ENCODE measurements at places on chromosomes 6 and 20. TPM values are rescaled to one million over a fixed set of nuclear protein-coding genes. Genes with fewer than 3 reads are reported as not detected.
A peak's percentile ranks its signal among the peaks of the same experiment; 100 is the strongest.

Gene FILIP1
- 3.0 TPM for total RNA-seq

Gene SPATA25
- 1.3 TPM for total RNA-seq

Gene FGD2
- total RNA-seq = 11.9 TPM

Gene SAMD5
- total RNA-seq = 0.26 TPM

Gene RING1
- total RNA-seq = 11.2 TPM

Gene ZBTB12
- not detected for total RNA-seq

Gene TFAP2D
- not detected for total RNA-seq

GRCh38 chr6:131640576-131640975 lies 3.5 kb downstream of the ENPP3 start:
- no peaks in the 10 kb centered on the region for H3K4me1 ChIP-seq
- H3K27ac ChIP-seq = no peak overlapping the region
- no peaks in the 10 kb centered on the region for H3K27me3 ChIP-seq

GRCh38 chr20:62489932-62490263 lies 14.1 kb upstream of the GATA5 start:
- no peaks in the 10 kb centered on the region for H3K27me3 ChIP-seq
- no peak overlapping the region for H3K27ac ChIP-seq
- DNase-seq = no peak

- peaks cover 20% of the 10 kb centered on the region for H3K36me3 ChIP-seq
- no peak overlapping the region for H3K27ac ChIP-seq
- peaks cover 43% of the 10 kb centered on the region for H3K4me1 ChIP-seq
- no peak for DNase-seq
- no peaks in the 10 kb centered on the region for H3K27me3 ChIP-seq
- no peak overlapping the region for H3K4me3 ChIP-seq
These were observed 5.6 kb downstream of the EEF1A1 start for GRCh38 chr6:73515204-73515655.

GRCh38 chr20:21389368-21389767 lies 8.0 kb downstream of the NKX2-4 start:
- peaks cover 8% of the 10 kb centered on the region for H3K36me3 ChIP-seq
- H3K27ac ChIP-seq = no peak overlapping the region
- H3K4me1 ChIP-seq = no peaks in the 10 kb centered on the region
- no peak for DNase-seq
- peaks cover 15% of the 10 kb centered on the region for H3K27me3 ChIP-seq

- H3K4me1 ChIP-seq = no peaks in the 10 kb centered on the region
- H3K36me3 ChIP-seq = no peaks in the 10 kb centered on the region
- H3K27ac ChIP-seq = no peak overlapping the region
- H3K4me3 ChIP-seq = no peak overlapping the region
- no peak for DNase-seq
- H3K27me3 ChIP-seq = no peaks in the 10 kb centered on the region
These were observed 155.2 kb upstream of the INSM1 start for GRCh38 chr20:20212675-20213096.

DNA sequence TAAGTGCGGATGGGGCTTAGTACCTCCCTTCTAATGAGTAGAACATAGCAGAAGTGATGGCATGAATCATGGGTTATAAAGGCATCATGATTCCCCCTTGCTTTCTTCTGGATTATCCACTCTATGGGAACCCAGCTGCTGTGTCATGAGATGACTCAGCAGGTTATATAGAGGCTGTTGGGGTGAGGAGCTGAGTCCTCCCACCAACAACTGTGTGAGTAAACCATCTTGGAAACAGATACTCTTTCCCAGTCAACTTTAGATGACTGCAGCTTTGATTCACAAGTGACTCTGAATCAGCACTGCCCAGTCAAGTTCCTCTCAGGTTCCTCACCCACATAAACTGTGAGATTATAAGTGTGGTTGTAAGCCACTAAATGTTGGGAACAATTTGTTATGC lies 46.3 kb downstream of the FAM83B start:
- H3K36me3 ChIP-seq = no peaks in the 10 kb centered on the region
- H3K4me1 ChIP-seq = no peaks in the 10 kb centered on the region
- DNase-seq = no peak
- no peak overlapping the region for H3K27ac ChIP-seq
- H3K4me3 ChIP-seq = no peak overlapping the region

DNA sequence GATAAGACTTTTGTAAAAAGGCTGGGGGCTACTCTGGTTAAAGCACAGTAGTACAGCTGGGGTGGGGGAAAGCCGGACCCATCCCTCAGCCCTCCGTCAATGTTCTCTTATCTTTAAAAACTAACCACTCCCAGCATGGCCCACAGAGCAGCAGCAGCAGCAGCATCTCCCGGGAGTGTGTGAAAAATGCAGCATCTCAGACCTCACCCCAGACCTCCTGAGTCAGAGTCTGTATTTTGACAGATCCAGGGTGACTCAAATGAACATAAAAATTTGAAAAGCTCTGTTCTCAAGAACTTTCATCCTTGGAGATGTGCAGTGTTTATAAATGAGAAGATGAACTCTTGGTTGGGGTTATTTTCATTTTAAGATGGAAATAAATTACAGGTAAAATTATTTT lies 277.7 kb upstream of the ECI2 start:
- H3K36me3 ChIP-seq = no peaks in the 10 kb centered on the region
- H3K27ac ChIP-seq = no peak overlapping the region
- no peak for DNase-seq
- H3K4me1 ChIP-seq = no peaks in the 10 kb centered on the region
- no peaks in the 10 kb centered on the region for H3K27me3 ChIP-seq
- no peak overlapping the region for H3K4me3 ChIP-seq

DNA sequence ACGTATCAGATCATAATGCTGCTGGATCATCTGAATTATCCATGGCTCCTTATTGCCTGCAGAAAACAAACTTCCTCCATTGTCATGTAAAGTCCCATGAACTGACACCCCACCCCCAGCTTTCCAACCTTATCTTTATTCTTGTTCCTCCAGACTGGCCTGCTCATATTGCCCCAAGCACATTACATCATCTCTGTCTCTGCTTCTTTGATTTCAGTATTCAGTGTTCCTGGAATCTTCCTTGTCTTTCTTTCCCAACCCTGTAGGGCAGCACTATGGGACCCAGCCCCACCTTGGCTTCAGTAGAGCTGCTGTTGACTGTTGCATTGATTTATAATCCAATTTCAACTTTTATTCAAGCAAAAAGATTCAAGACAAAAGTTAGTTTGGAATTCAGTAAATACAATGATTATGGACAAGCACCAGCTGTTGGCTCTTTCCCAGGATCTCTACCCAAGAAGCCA lies 187.5 kb upstream of the ECI2 start:
- H3K4me3 ChIP-seq = no peak overlapping the region
- DNase-seq = no peak
- H3K4me1 ChIP-seq = peaks cover 11% of the 10 kb centered on the region
- no peaks in the 10 kb centered on the region for H3K36me3 ChIP-seq
- H3K27ac ChIP-seq = no peak overlapping the region

- no peaks in the 10 kb centered on the region for H3K27me3 ChIP-seq
- no peaks in the 10 kb centered on the region for H3K36me3 ChIP-seq
- H3K27ac ChIP-seq = no peak overlapping the region
- no peak for DNase-seq
These were observed 396.2 kb downstream of the RFPL4B start for GRCh38 chr6:112743323-112743722.

DNA sequence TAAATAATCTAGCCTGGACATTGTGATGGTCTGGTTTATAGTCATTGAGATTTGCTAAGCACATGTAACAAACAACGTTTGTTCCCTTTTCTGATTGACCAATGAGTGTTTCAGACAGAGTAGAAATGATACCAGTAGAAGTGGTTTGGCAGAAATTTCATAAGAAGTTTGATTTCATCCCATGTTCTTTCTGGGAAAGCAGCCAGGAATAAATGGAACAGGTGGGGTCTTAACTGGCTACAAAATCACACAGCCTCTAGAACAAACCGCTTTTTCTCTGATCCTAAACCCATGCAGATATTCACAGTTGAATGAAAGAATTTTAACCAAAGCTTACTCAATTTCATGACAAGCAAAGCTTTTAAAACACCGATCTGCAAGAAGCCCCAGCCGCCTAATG lies 227.5 kb downstream of the UST start:
- no peaks in the 10 kb centered on the region for H3K27me3 ChIP-seq
- peaks cover 9% of the 10 kb centered on the region for H3K4me1 ChIP-seq
- H3K36me3 ChIP-seq = no peaks in the 10 kb centered on the region
- H3K4me3 ChIP-seq = no peak overlapping the region
- DNase-seq = no peak

DNA sequence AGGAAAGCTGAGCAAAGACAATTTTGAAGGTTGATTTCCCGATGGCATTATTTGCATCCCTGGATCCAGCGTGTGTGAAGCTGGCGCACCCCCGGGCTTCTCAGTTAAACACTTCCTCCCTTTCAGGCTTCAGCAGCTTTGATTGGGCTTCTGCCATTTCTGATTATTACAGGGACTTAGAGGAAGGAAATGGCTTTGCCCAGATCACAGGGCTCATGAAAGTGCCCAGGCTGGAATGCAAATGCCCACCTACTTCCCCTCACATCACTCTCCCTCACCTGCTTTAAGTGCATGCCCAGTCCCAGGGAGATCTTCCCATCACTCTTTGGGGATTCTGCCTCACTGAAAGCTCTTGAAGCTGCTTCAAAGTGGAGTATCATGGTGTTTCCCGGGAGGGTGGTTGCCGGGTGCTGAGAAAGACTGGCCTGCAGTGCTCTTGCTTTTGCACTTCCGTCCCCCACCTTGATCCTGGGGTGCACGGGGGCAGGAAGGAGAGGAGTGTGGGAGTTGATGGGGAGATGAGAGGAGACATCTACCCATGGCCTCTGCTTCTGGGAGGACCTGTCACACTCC lies 28.3 kb downstream of the PHACTR3 start:
- H3K4me3 ChIP-seq = no peak overlapping the region
- H3K4me1 ChIP-seq = peaks cover 9% of the 10 kb centered on the region
- no peak overlapping the region for H3K27ac ChIP-seq
- peaks cover 4% of the 10 kb centered on the region for H3K27me3 ChIP-seq

- H3K4me3 ChIP-seq = no peak overlapping the region
- H3K36me3 ChIP-seq = no peaks in the 10 kb centered on the region
- DNase-seq = no peak
- no peak overlapping the region for H3K27ac ChIP-seq
- H3K27me3 ChIP-seq = no peaks in the 10 kb centered on the region
These were observed 5.7 kb upstream of the BACH2 start for GRCh38 chr6:90302320-90302719.

- DNase-seq = no peak
- H3K27ac ChIP-seq = no peak overlapping the region
- no peaks in the 10 kb centered on the region for H3K4me1 ChIP-seq
- no peaks in the 10 kb centered on the region for H3K27me3 ChIP-seq
- H3K4me3 ChIP-seq = no peak overlapping the region
These were observed 7.7 kb downstream of the TREML2 start for GRCh38 chr6:41193171-41193734.

DNA sequence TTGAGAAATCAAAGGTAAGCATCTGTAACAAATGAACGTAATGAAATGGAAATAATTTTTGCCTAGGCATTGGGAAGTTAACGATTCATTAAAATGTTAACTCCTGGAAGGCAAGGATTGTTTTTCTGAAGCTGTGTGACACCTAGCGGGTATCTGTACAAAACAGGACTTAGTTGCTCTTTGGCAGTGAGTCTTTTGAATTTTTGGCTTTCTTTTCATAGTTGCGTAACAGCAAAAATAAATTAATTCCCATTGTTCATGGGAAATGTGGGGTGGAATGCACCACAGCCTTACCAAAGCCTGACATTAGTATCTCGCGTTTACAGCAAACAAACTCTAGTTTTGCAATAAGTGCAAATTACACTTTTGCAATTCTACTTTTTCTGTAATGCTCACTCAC lies 92.7 kb upstream of the DTNBP1 start:
- no peak for DNase-seq
- no peak overlapping the region for H3K27ac ChIP-seq
- H3K27me3 ChIP-seq = no peaks in the 10 kb centered on the region
- H3K4me1 ChIP-seq = peaks cover 2% of the 10 kb centered on the region
- H3K36me3 ChIP-seq = no peaks in the 10 kb centered on the region
- H3K4me3 ChIP-seq = no peak overlapping the region

- DNase-seq = no peak
- H3K4me3 ChIP-seq = no peak overlapping the region
- H3K4me1 ChIP-seq = no peaks in the 10 kb centered on the region
- H3K36me3 ChIP-seq = no peaks in the 10 kb centered on the region
- H3K27ac ChIP-seq = no peak overlapping the region
- no peaks in the 10 kb centered on the region for H3K27me3 ChIP-seq
These were observed 27.8 kb downstream of the CLIC5 start for GRCh38 chr6:45987856-45988255.

- peak overlapping the region; percentile 79 for H3K27ac ChIP-seq
- H3K36me3 ChIP-seq = no peaks in the 10 kb centered on the region
- H3K4me1 ChIP-seq = peaks cover 64% of the 10 kb centered on the region
- no peaks in the 10 kb centered on the region for H3K27me3 ChIP-seq
These were observed 17.5 kb downstream of the GSTA2 start for GRCh38 chr6:52745764-52746201.

DNA sequence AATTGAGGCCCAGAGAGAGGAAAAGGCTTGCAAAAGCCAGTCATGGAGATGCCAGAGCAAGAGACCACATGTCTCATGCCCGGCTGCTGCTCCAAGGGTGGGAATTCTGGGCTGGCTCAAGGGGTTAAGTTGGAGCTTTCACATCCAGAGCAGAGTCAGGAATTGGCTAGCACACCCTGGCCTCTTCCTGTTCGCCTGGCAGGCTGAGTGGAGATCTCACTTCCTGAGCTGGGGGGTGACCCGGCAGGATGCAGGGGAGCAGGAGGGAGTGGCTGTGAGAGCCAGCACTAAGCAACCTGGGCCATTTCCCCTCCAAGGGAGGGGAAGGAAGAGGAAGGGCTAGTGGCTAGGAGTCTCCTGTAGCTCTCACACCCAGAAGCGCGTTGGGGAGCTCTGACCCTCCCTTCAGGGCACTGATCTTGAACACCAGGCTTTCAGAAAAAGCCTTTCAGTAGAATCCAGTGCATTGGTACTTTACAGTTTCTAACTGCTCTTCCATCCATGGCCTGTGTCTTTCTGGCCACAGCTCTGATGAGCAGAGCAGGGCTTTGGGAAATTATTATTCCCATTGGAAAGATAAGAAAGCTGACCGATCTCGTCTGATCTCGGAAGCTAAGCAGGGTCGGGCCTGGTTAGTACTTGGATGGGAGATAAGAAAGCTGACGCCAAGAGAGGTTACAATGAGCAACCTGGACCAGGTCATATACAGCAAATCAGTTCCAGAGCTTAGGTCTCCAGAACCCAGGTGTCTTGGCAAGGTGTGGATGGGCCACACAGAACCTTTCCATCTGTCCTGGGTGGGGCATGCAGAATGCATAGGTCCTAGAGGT lies 2.2 kb upstream of the CCM2L start:
- H3K27ac ChIP-seq = no peak overlapping the region
- H3K4me3 ChIP-seq = no peak overlapping the region
- DNase-seq = peak; percentile 25
- H3K4me1 ChIP-seq = no peaks in the 10 kb centered on the region
- H3K27me3 ChIP-seq = no peaks in the 10 kb centered on the region

GRCh38 chr6:139262519-139263300 lies 29.1 kb downstream of the TXLNB start:
- H3K4me1 ChIP-seq = no peaks in the 10 kb centered on the region
- H3K27ac ChIP-seq = no peak overlapping the region

GRCh38 chr20:19628570-19629134 lies 129.4 kb upstream of the RIN2 start:
- no peak overlapping the region for H3K4me3 ChIP-seq
- DNase-seq = peak; percentile 73
- H3K27ac ChIP-seq = no peak overlapping the region
- no peaks in the 10 kb centered on the region for H3K4me1 ChIP-seq
